ENCODE measurements at places on chromosomes 1 and 21.

- DNase-seq = no peak
Measured at GRCh38 chr1:145806844-145807243, 17.1 kb downstream of the RNF115 start.

DNA sequence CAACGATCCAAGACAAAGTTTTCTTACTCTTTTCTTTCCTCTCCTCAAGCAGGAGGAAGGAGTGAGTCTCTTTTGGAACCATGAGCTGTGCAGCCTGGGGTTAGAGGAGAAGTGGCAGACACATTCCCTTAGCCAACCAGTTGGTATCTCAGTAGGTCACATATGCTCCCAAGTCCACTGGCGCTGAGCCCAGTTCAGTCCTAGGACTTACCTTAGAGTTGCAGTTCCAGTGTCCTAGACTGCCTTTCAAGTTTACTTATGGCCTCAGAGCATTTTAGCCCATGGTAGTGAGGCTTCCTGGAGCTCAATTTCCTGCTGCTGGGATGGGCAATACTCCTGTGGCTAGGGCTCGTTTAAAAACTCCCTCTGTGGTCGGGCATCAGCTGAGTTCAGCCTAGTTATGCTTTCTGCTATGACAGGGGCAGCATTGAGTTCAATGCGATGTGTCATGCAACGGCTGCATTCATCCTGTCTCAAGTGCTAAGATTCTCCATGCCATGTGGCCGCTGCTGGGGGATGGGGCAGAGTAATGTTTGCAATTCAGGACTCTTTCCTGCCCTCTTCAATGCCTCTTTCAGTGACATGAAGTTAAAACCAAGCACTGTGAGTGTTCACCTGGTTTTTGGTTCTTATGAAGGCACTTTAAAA is 103.8 kb downstream of the LRRC7 start:
- peak; percentile 32 for DNase-seq

- DNase-seq = peak; percentile 69
Measured at GRCh38 chr1:201085902-201086735, 26.1 kb downstream of the CACNA1S start.

GRCh38 chr1:164155347-164155746 is 403.6 kb upstream of the PBX1 start:
- no peak for DNase-seq

- DNase-seq = no peak
Measured at GRCh38 chr1:192730198-192730597, 78.6 kb upstream of the RGS2 start.

DNA sequence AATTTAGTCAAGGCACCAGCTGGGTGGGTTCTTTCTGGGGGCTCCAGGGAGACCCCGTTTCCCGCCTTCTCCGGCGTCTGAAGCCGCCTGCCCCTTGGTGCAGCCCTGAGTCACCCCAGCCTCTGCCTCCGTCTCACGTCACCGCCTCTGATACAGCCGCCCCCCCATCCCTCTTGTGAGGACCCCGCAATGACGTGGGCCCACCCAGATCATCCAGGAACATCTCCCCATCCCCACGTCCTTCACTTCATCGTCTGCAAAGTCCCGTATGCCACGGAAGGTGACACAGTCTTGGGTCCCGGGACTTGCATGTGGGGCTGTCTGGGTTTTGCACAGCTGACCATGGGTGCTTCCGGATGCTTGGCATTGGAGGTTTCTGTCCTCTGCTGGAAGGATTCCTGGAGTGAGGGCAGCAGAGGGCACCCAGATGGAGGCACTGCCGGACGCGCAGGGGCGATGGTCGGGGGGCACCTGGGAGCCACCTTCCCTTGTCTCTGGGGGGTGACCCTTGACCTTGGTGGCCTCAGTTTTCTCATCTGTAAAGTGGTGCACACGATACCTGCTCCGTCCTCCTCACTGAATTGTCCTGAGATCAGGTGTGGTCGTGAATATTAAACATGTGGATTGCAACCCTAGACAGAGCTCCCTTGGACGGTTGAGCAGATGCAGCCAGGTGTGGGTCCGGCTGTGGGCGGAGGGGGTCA is 58.8 kb downstream of the PRKCZ start:
- no peak for DNase-seq

DNA sequence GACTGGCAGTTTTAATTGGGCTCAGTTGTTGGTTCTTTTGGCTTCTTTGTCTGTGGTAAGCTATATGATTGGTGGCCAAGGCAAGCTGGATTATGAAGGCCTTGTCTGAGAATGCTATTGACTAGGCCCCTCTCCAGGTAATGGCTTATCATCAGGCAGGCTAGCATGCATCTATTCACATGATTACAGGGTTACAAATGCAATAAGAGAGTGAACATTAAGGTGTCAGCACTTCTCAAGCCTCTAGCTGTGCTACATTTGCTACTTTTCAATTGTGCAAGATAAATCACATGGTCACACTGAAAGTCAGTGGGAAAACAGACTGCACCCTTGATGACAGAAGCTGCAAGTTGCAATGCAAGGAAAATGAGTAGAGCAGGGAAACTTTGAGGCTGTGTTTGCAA is 550.9 kb upstream of the TMPRSS15 start:
- no peak for DNase-seq

- no peak for DNase-seq
Measured at GRCh38 chr1:11943619-11944018, 9.1 kb downstream of the PLOD1 start.

- no peak for DNase-seq
Measured at GRCh38 chr1:147897029-147897752, 5.4 kb upstream of the GJA8 start.

DNA sequence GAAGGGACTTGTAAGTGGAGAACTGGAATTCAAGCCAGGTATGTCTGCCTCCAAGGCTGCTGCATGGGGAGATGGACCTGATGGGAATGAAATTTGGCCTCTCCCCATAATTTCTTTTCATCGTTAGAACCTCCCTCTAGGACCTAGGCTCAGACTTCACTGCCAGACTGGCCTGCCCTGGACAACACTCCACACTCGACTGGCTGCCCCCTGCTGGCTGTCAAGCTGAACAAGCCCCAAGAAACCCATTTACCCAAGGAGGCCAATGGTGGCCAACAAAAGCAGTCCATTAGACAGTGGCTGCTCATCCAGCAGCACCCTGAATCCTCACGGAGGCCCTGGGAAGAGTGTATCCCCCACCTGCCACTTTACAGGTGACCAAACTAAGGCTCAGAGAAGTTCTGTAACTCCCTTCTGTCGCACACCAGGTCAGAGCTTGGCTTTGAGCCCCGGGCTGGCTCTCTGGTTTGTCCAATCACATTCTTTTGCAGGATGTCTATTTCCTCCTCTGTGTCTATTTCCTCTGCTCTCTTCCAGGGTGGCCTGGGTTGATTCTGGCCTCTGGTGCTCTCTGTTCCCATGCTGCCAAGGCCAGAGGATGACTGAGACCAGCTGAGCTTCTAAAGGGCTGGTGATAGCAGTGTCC is 3.8 kb downstream of the RNF186 start:
- no peak for DNase-seq

DNA sequence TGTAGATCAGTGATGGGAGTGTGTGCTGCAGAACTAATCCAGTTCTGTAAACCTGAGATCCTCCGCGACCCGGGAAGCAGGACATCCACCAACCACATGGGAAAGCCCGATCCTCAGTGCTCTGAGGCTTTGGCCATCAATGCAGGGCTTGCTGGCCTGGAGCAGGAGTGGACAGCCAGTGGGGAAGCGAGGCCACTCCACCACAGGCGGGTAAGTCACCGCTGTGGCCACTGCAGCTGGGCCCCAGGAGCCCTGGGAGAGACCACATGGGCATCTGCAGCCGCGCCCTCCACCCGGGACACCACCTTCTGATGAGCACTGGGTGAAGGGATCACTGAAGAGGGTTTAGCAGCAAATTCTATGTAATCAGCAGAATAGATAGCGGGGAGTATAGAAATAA is 811 bp downstream of the KRTAP12-1 start:
- no peak for DNase-seq

GRCh38 chr1:13708380-13708982 is 8.5 kb downstream of the PRDM2 start:
- DNase-seq = no peak

DNA sequence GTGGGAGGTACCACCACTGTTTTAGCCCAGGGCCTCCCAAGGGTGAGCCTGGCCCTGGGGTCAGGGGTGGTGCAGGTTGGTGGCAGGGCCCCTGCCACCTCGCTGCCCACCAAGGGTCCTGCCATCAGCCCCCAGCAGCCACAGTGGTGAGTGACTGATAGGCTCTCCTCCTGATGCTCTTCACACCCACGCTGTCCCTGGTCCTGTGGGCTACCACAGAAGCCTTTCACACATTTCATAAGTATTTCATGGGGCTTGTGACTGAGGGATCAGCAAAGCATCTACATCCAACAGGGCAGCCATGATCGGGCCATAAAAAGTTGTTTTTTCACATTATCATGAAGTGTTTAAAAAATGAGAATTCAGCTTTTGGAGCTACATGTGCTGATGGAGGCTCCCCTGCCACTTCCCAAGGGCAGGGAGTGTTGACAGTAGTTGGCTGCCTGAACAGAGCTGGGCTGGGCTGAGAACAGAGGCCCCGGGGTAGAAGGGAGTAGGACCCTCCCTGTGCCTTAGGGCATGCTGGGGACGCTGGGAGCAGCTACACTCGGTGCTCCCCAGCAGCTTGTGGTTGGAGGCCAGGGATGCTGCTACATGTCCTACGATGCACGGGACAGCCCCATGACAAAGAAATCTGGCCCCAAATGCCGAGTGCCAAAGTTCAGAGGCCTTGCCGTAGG is 73.1 kb upstream of the TMEM51 start:
- DNase-seq = no peak

- DNase-seq = no peak
Measured at GRCh38 chr1:22143065-22144033, at the start of gene WNT4. Gene WNT4 (minus strand): TSS chr1:22143097. CDS start chr1:22142922, 175 bp downstream.

DNA sequence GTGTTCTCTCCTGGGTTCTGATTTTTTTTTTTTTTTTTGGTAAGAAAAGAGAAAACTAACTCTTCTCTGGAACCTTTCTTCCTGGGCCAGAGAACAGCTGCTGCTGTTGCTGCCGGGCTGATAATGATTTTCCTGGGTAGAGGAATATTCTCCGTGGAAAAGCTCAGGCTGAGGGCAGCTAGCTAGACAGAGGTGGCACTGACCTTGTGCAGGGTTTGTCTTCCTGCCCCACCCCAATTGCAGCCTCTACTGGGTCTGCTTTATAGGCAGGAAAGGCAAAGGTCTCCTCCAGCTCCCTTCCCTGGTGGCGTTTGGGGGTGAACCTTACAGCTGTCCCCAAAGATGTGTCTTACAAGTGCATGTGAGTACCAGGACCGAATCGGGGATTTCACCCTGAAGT is 79.3 kb downstream of the SPSB1 start:
- no peak for DNase-seq
